ENCODE measurements at places on chromosomes 11 and 22.

DNA sequence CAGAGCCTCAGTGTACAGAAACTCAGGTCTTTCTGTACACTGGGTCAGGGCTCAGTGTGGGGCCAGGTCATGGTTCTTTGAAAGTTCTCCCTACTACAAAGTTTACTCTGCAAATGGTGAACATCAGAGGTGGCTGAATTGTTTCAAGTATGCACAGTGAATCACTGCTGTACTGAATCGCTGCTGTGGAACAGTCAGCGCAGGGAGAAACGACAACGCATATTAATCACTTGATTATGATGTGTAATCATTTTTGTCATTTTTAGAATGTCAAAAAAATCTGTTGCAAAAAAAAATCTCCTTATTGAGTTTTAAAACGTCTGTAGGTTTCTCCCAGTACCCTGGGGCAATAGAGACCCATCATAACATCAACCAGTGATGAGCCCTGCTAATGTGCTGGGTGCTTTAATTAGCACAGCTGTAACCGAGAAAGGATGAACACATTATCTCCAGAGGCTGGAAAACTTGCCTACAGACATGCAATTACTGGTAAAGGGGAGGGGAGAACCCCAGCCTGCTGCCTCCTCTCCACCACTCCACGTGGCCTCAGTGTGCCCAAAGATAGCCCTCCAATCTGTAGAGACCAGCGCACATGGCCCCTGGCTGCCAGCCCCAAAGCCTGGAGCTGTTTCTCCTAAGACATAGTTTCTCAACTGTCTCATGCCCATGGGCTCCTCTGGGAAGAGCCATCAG is 12.8 kb downstream of the ARRB1 start:
- H3K4me3 ChIP-seq = no peak overlapping the region
- peak; percentile 65 for DNase-seq
- H3K27me3 ChIP-seq = no peaks in the 10 kb centered on the region
- H3K4me1 ChIP-seq = peaks cover 51% of the 10 kb centered on the region

GRCh38 chr11:122804796-122805195 is 33.5 kb upstream of the CRTAM start:
- peaks cover 17% of the 10 kb centered on the region for H3K4me1 ChIP-seq
- H3K27me3 ChIP-seq = no peaks in the 10 kb centered on the region
- peaks cover 8% of the 10 kb centered on the region for H3K36me3 ChIP-seq
- no peak for DNase-seq

GRCh38 chr11:102807921-102808320 is 10.0 kb upstream of the MMP1 start:
- no peak overlapping the region for H3K4me3 ChIP-seq
- DNase-seq = peak; percentile 19
- no peaks in the 10 kb centered on the region for H3K27me3 ChIP-seq
- H3K27ac ChIP-seq = no peak overlapping the region
- H3K36me3 ChIP-seq = no peaks in the 10 kb centered on the region

GRCh38 chr11:29251738-29252137 is 765.1 kb downstream of the KCNA4 start:
- no peak for DNase-seq
- H3K4me1 ChIP-seq = no peaks in the 10 kb centered on the region
- H3K4me3 ChIP-seq = no peak overlapping the region
- no peaks in the 10 kb centered on the region for H3K27me3 ChIP-seq

- no peak overlapping the region for H3K4me3 ChIP-seq
- H3K27ac ChIP-seq = peak overlapping the region; percentile 2
- no peak for DNase-seq
- H3K4me1 ChIP-seq = peaks cover 6% of the 10 kb centered on the region
- peaks cover 17% of the 10 kb centered on the region for H3K36me3 ChIP-seq
Observed at GRCh38 chr11:12440565-12440964, 63.2 kb downstream of the PARVA start.

All from IMR-90 (cell line).